A549 treated with CORT108297 at 1 μM for 4 hours (cell line): ENCODE measurements at places on chromosomes 12 and 14. TPM values are rescaled to one million over a fixed set of nuclear protein-coding genes. Genes with fewer than 3 reads are reported as not detected.

PLEKHG7 gene
- total RNA-seq, result 0.06 to 0.14 TPM (median 0.06 TPM) in 3 of 5 replicates, not detected in the others

MYBPC1 gene
- 0.05 TPM in 1 of 5 replicates, not detected in the others for total RNA-seq

GYS2 gene
- total RNA-seq, result 0.07 TPM in 1 of 5 replicates, not detected in the others

OTX2 gene
- not detected in 5 replicates for total RNA-seq

KRT78 gene
- total RNA-seq, result 0.08 to 0.14 TPM (median 0.10 TPM) in 3 of 5 replicates, not detected in the others

NELL2 gene
- total RNA-seq, result 0.22 TPM in 1 of 5 replicates, not detected in the others

RSRC2 gene
- total RNA-seq, result 41.5 to 76.5 TPM (median 53.3 TPM) in 5 replicates

TMEM117 gene
- total RNA-seq, result 1.7 to 2.6 TPM (median 2.3 TPM) in 5 replicates

CD4 gene
- total RNA-seq, result 0.03 TPM in 1 of 5 replicates, not detected in the others

PRR4 gene
- 1.6 to 2.9 TPM (median 2.6 TPM) in 5 replicates for total RNA-seq

SMCO3 gene
- total RNA-seq, result 0.04 TPM in 1 of 5 replicates, not detected in the others

B4GALNT1 gene
- 33.2 to 55.1 TPM (median 48.9 TPM) in 5 replicates for total RNA-seq

TSHR gene
- total RNA-seq, result not detected in 5 replicates

NCAPD2 gene
- 56.1 to 74.5 TPM (median 68.1 TPM) in 5 replicates for total RNA-seq

IL31 gene
- not detected in 5 replicates for total RNA-seq

AGAP2 gene
- 0.12 to 0.27 TPM (median 0.15 TPM) in 5 replicates for total RNA-seq

KLC1 gene
- total RNA-seq, result 90.6 to 121 TPM (median 102 TPM) in 5 replicates

DDN gene
- total RNA-seq, result 0.57 to 0.82 TPM (median 0.67 TPM) in 5 replicates

RNF212B gene
- total RNA-seq, result not detected in 5 replicates

NFE2 gene
- 0.11 to 0.14 TPM (median 0.12 TPM) in 3 of 5 replicates, not detected in the others for total RNA-seq

KRT85 gene
- 0.02 to 0.06 TPM (median 0.05 TPM) in 3 of 5 replicates, not detected in the others for total RNA-seq

ENTPD5 gene
- 5.5 to 7.3 TPM (median 6.4 TPM) in 5 replicates for total RNA-seq

GALNT6 gene
- 2.3 to 4.0 TPM (median 2.9 TPM) in 5 replicates for total RNA-seq

SMCO2 gene
- 0.10 to 0.34 TPM (median 0.25 TPM) in 4 of 5 replicates, not detected in the other for total RNA-seq

ERBB3 gene
- 1.0 to 1.8 TPM (median 1.6 TPM) in 5 replicates for total RNA-seq

HNRNPC gene
- total RNA-seq, result 769 to 1,109 TPM (median 796 TPM) in 5 replicates

FICD gene
- total RNA-seq, result 2.6 to 3.3 TPM (median 3.1 TPM) in 5 replicates

CCDC177 gene
- total RNA-seq, result 0.02 to 0.03 TPM in 2 of 5 replicates, not detected in the others

ITGB7 gene
- total RNA-seq, result 0.13 to 0.59 TPM (median 0.33 TPM) in 5 replicates

LRFN5 gene
- not detected in 5 replicates for total RNA-seq

C3AR1 gene
- not detected in 5 replicates for total RNA-seq

CALM1 gene
- total RNA-seq, result 295 to 341 TPM (median 338 TPM) in 5 replicates

AQP2 gene
- total RNA-seq, result not detected in 5 replicates

ADSS1 gene
- total RNA-seq, result 5.6 to 8.9 TPM (median 6.6 TPM) in 5 replicates

SERPINA5 gene
- total RNA-seq, result 0.05 to 0.16 TPM (median 0.14 TPM) in 5 replicates

BICDL1 gene
- 2.7 to 4.8 TPM (median 4.3 TPM) in 5 replicates for total RNA-seq

FOXM1 gene
- 86.3 to 96.8 TPM (median 90.3 TPM) in 5 replicates for total RNA-seq

PXMP2 gene
- 20.9 to 32.0 TPM (median 31.5 TPM) in 5 replicates for total RNA-seq

MYF6 gene
- total RNA-seq, result not detected in 5 replicates

MSRB3 gene
- 19.5 to 24.4 TPM (median 22.8 TPM) in 5 replicates for total RNA-seq

FOXN3 gene
- 3.7 to 6.1 TPM (median 5.5 TPM) in 5 replicates for total RNA-seq

LRRK2 gene
- total RNA-seq, result 1.7 to 2.6 TPM (median 2.3 TPM) in 5 replicates

DLGAP5 gene
- total RNA-seq, result 26.3 to 44.6 TPM (median 32.0 TPM) in 5 replicates

PRPF40B gene
- 5.6 to 9.4 TPM (median 7.4 TPM) in 5 replicates for total RNA-seq

PIK3C2G gene
- total RNA-seq, result not detected in 5 replicates

SYT1 gene
- total RNA-seq, result 5.0 to 7.2 TPM (median 5.7 TPM) in 5 replicates

KRT75 gene
- 0.13 to 0.21 TPM (median 0.16 TPM) in 5 replicates for total RNA-seq

TSPAN9 gene
- 24.5 to 35.3 TPM (median 28.2 TPM) in 5 replicates for total RNA-seq

DPPA3 gene
- total RNA-seq, result not detected in 5 replicates

MUCL1 gene
- total RNA-seq, result not detected in 5 replicates

KRT6B gene
- 0.05 to 0.07 TPM (median 0.06 TPM) in 3 of 5 replicates, not detected in the others for total RNA-seq

GSG1 gene
- total RNA-seq, result 0.29 to 0.57 TPM (median 0.34 TPM) in 5 replicates
